ENCODE measurements at places on chromosomes 13 and 19.
A peak's percentile ranks its signal among the peaks of the same experiment; 100 is the strongest.

GRCh38 chr19:45800070-45800553 is 7.5 kb upstream of the DMWD start:
- DNase-seq: no peak

DNA sequence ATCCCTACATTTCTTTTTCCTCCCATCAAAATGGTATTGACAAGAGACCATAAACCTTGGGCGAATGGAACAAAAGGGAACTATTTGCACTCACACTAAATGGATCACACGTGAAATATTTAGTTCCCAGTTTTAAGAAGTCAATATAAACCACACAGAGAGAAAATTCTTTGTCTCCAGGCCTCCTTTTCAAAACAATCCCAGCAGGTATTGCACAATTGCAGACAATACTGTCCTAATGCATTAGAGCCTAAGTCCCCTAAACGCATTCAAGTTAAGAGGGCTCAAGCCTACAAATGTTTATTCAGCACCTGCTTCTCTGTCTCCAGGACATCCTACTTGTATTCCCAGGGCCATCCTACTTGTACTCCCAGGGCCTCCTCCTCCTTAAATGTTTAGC is 1.3 kb upstream of the B3GLCT start:
- DNase-seq: no peak

DNA sequence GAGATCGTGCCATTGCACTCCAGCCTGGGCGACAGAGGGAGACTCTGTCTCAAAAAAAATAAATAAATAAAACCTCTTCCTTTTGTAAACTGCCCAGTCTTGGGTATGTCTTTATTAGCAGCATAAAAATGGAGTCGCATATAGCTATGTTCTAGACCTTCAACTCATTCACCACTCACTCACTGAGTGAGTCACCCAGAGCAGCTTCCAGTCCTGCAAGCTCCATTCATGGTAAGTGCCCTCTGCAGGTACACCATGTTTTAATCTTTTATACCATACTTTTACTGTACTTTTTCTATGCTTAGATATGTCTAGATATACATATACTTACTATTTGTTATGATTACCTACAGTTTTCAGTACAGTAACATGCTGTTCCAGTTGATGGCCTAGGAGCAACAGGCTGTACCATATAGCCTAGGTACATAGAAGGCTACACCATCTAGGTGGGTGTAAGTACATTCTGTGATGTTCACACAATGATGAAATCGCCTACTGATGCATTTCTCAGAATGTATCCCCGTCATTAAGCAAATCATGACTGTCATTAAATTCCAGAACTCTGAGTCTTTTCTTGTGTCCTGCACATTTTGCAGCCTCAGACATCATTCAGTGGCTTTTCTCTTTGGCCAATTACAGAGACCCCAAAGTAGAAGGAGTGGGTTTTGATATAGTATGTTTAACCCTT is 13.7 kb upstream of the FARP1 start:
- DNase-seq: no peak

DNA sequence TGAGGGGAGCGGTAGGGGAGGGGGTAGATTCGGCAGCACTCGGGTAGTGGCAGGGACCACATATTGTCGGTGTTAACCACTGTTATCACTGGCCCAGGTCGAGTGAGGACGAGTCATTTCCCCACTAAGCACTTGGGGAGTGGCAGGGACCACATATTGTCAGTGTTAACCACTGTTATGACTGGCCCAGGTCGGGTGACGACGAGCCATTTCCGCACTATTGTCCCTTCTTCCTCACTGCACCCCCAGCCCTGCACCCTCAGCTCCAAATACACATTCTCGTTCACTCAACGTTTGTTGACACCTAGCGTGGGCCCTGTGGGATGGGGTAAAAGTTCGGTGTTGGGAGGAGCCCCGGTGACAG is 467 bp upstream of the CLN5 start:
- no peak for DNase-seq

DNA sequence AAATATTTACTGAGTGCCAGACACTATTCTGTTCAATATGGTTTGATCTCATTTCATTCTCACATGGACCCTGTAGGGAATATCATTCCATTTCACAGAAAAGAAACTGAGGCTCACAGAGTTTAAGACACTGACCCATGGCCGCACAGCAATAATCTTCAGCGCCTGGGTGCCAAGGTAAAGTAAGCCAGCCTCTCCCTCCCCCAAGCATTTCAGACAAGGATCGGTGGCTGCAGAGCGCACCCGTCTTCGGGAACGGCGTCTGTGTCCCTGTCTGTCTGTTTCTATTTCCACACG is 4.3 kb upstream of the PDE4A start:
- DNase-seq: no peak

DNA sequence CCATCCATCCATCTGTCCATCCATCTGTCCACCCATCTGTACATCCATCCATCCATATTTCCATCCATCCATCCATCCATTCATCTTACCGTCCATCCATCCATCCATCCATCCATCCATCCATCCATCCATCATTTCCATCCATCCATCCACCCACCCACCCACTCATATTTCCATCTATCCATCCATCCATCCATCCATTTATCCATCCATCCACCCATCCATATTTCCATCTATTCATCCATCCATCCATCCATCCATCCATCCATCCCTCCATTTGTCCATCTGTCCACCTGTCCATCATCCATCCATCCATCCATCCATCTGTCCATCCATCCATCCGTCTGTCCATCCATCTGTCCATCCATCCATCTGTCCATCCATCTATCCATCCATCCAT is 20.3 kb upstream of the EMC10 start:
- no peak for DNase-seq

- DNase-seq: no peak
These were observed 53.2 kb downstream of the C13orf42 start for GRCh38 chr13:51057906-51058305.

DNA sequence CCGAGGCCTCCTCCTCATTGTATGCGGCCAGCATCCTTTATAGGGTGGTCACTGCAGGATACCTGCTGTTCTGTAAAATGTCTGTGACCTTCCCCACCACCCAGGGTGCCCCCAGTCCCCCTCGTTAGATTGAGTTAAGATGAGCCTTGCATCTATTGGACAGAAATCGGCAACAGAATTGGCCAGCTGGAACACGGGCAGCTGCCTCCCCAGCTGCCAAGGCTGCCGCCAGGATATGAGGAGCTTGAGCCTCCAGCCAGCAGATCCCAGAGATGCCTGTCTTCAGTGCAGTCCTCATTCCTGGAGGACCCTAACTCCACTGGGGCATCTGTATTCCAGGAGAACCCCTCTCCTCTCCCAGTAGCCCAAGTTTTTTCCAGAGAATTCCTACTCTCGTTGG is 463.0 kb downstream of the TSHZ3 start:
- DNase-seq: no peak

GRCh38 chr13:109152941-109153340 is 523.5 kb downstream of the MYO16 start:
- DNase-seq: no peak

GRCh38 chr13:78431328-78431727 is 172.0 kb downstream of the POU4F1 start:
- DNase-seq: no peak

DNA sequence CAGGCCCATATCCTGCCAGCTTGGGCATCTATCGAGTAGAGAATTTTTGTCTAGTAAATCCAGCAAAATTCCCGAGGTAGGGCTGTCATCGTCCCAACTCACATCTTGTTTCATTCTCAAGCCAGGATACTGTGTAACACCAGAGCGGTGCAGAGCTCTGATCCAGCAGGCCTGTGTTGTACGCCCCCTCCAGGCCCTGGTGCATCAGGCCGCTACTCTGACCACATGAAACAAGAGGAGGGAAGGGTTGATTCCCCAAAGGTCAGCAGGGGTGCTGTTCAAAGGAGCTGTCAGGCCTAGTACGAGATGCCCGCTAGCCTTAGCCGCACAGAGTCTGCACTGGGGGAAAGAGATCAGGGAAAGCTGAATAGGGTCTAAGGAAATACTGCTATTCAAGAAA is 276.0 kb downstream of the SLC7A1 start:
- DNase-seq: no peak

GRCh38 chr19:41746593-41747227 is 8.6 kb upstream of the CEACAM6 start:
- DNase-seq: peak; percentile 4

- no peak for DNase-seq
These were observed 1434.7 kb upstream of the PCDH20 start for GRCh38 chr13:62850331-62850730.

- DNase-seq: no peak
These were observed 62.7 kb downstream of the SLITRK1 start for GRCh38 chr13:83819611-83820010.

GRCh38 chr19:6725513-6726231 is 5.2 kb upstream of the C3 start:
- no peak for DNase-seq

- no peak for DNase-seq
These were observed 7.9 kb upstream of the C13orf46 start for GRCh38 chr13:113981611-113982295.

DNA sequence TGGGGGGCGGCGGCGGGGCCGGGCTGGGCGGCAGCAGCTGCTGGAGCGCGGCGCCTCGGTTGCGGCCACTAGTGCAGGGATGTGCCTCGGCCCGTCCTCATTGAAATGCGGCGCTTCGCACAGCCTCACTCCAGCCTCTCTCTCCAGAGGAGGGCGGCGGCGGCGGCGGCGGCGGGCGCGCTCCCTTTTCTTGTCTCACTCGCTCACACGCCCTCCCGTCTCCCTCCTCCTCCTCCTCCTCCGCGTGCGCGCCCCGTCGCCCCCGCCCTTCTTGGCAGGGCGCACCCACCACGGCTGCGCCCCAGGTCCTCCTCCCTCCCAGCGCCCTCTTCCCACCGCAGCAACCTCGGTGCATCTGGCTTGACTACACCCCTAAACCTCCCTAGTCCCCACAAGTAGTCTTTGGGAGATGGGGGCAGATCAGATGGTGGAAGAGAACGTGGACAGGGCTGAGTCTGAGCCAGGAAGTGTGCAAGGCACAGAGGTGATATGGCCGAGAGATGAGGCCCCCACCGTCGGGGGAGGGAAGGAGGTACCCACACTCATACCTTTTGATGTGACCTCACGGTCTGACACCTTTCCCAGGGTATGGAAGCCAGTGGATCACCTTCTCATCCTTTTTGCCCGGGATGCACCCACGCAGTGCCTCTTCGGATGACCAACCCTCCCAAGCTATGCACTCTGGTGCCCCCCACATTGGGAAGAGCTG is at the start of gene DCLK1:
TSS of gene DCLK1 (minus strand) at position 161 of the 709 bp plus-strand sequence.
- no peak for DNase-seq

GRCh38 chr13:46478651-46479050 is 74.3 kb upstream of the LRCH1 start:
- DNase-seq: no peak
